ENCODE measurements at places on chromosomes 7 and 10.
A peak's percentile ranks its signal among the peaks of the same experiment; 100 is the strongest.

GRCh38 chr7:157797361-157797760 is 460.6 kb downstream of the DNAJB6 start:
- DNase-seq: no peak

GRCh38 chr10:22374489-22375126 is 29.3 kb downstream of the SPAG6 start:
- no peak for DNase-seq

DNA sequence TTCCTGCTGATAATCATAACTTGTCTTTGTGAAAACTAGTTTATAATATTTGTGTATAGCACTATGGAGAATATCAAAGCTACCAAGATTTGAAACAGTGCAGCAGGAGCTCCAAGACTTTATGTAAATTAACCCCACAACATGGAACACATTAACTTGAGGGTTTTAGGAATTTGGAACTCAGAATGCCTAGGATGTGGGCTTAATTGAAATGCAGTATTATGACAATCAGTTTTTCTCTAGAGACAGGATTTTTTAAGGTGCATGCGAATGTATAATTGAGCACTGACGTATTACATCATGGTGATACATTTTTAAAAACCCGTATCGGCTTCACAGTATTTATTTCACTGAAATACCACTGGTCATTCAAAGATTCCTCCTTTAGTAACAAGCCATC is 313.1 kb upstream of the DGKB start:
- DNase-seq: no peak

DNA sequence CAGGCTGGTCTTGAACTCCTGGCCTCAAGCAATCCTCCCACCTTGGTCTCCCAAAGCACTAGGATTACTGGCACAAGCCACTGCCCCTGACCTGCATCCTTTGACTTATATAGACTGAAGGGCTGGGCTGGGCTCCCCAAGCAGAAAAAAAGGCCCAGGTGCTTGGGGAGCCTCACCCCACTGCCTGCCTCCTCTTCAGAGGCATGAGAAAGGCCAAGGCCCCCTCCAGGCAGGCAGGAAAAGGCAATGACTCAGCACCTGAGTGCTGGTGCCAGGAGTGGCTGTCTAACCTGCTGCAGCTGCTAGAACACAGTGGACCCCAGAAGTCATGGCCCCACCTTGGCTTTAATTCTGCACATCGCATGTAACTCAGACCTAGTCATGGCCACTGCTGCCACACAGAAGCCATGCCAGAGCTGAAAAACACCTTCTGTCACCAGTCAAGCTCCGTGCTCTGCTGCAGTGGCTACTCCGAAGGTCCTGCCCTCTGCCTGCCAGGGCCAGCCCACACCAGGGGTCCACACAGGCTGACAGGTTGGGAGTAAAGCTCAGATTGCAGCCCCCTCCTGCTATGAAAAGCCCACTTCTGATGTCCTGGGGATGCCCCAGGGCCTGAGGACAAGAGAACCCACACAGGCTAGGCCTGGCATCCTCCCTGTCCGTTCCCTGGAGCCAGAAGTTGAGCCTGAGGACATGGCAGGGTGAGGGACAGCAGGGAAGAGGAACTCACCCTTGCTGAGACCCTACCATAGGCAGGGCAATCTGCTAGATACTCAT is 48.5 kb downstream of the GRID1 start:
- DNase-seq: no peak

- DNase-seq: no peak
Observed at GRCh38 chr10:98417973-98418664, 3.1 kb upstream of the PYROXD2 start.

- DNase-seq: no peak
Observed at GRCh38 chr7:144519925-144520324, 116.4 kb upstream of the NOBOX start.

GRCh38 chr10:102745157-102745556 is 1.4 kb downstream of the WBP1L start:
- no peak for DNase-seq

- peak; percentile 93 for DNase-seq
Observed at GRCh38 chr10:38010119-38010903, at the start of gene ZNF33A. Gene ZNF33A (plus strand): TSS chr10:38010675. CDS start chr10:38012342, 1,667 bp downstream.

DNA sequence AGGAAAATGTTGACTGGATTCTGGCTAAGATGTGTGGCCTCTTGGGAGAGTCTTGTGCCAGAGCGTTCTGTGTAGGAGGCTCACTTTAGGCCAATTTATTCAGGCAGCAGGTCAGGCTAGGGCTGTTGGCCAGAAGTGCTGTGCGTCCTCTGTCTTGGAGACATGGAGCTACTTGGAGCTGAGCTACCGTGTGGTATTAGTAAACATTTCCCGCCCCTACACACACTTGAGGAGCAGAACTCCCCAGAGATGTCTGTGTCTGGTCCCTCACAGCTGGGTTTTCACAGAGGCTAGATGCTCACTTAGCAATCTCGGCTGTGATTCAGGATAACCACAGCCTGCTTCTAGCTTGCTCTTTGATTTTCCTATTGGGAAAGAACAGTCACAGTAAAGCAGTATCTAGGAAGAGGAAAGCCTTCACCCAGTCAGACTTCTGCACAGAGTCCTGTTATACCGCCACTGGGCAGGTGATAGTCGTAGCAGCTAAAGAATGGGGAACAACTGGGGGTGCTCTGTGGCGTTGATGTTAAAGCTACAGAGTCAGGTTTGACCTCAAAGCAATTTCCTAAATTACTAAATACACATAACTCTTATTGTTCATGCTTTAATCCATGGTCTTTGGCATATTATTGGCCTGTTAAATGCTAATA is 86.7 kb downstream of the MDFIC start:
- DNase-seq: no peak

GRCh38 chr10:49237985-49238384 is 49.8 kb upstream of the TMEM273 start:
- DNase-seq: no peak

DNA sequence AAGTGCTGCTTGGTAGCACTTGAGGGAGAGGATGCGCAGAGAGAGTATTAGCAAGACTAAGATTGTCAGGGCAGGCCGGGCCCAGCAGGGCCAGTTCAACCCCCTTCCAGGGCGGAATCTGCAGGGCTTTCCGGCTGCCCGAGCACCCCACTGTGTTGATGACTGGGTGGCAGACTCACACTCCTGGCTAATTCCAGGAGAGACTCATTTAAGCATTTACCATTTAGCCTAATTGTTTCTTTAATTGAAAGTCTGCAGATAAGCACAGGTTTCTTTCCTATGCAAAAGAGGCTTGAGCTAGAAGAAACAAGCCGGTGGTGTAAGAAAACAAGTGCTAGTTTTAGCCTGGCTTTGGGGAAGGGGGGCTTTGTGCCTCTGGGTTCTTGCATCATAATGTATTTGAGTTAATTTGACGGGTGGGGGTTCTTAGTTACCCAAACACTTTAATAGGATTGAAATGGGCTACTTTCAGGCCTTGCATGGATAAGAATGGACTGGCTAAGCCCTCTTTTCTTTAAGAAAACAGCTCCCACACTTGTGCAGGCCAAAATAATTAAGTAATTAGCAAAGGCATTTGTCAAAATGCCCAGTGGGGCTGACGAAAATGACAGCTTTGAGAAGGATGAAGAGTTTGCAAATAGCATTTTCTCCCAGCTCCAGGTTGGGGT is 201.3 kb downstream of the MYOF start:
- no peak for DNase-seq

GRCh38 chr7:130553398-130554029 is 61.6 kb downstream of the MEST start:
- DNase-seq: no peak

DNA sequence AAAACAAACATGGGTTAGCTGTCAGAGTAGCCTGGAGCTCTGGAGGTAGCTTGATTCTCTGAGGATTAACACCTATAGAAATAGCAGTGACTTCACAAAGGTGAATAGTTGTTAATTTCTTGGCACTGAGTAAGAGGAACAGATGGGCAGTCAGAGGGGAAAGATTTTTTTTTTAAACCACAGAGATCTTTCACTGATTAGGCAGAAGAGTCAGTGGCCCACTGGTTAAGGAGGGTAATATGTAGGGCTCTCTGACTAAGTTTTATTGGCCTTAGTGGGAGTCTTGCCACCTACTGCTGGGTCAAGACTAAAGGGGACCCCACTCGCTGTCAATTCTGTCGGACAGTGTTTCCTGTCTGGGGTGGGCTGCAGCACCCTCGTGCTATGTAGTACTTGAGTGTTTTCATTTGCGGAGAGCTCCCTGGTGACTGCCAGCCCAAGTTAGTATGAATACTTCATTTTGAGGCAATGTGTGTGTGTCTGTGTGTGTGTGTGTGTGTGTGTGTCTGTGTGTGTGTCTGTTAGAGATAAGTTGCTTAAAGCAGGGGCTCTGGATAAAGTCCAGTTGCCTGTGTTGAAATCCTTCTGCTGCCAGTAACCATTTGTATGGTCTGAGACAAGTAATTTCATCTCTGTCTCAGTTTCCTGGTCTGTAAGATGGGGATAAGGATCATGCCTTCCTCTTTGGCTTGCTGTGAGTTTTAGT is 145.2 kb downstream of the ARID5B start:
- peak; percentile 58 for DNase-seq

- DNase-seq: no peak
Observed at GRCh38 chr10:123804716-123805115, 86.9 kb downstream of the CPXM2 start.

- DNase-seq: no peak
Observed at GRCh38 chr7:2488681-2489080, 12.5 kb upstream of the GRIFIN start.

DNA sequence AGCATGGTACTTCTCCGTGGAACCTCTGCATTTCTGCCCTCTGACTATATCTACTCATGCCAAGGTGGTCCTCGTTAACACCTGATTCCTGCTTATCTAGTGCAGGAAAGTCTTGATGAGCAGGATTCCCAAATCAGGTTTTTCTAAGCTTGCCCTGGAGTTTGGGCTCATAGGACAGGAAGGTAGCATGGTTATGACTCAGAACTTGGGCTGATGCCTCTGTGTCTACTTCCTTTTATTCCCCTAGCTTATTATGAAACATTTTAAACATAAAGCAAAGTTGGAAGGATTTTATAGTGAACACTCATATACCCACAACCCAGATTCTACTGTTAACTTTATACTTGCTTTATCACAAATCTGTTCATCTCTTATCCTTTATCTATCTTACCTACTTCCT is 5.6 kb downstream of the SUFU start:
- DNase-seq: no peak

- DNase-seq: no peak
Observed at GRCh38 chr10:117391436-117392205, 16.4 kb upstream of the PDZD8 start.

DNA sequence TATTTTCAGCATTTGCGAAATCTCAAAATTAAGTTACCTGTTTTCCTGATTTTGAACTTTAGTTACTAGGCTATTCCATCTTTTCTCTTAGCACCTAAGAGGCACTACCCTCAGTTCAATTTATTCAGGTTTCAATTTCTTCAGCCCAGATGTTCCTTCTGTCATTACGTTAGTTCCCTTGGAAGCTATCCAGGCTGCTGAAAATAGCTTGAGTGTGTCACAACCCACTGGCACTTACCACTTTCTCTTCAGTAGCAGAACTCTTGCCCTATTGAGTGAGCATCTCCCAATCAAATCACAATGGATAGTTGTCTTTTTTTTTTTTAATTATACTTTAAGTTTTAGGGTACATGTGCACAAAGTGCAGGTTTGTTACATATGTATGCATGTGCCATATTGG is 332.7 kb upstream of the LRGUK start:
- no peak for DNase-seq

DNA sequence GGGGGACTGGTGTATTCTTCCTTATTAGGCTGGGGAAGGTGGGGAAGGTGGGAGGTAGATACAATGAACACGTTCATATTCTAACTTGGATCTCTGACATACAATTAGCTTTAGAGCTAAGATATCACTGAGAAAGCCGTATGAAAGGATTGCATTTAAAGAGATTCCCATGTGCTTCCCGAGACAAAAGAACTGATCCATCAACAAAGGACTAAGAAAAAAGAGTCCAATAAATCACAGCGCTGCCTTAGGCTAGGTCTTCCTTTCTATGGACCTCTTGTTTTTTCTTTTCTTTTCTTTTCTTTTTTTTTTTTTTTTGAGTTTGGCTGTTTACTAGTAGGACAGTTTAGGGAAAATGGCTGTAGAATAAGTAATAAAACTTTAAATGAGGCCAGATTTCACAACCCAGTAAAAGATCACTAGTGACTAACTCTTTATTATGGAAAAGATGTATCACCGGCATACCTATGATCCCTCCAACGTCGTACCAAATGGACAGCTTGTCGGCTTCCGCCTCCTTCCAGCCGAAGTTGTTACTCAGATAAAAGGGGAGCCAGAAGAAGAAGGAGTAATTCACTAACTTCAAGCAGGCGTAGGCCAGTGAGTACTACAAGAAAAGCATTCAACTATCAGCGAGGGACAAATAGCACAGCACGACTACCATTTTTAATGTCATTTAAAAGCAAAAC is 50.0 kb downstream of the SLC37A3 start:
- DNase-seq: no peak

DNA sequence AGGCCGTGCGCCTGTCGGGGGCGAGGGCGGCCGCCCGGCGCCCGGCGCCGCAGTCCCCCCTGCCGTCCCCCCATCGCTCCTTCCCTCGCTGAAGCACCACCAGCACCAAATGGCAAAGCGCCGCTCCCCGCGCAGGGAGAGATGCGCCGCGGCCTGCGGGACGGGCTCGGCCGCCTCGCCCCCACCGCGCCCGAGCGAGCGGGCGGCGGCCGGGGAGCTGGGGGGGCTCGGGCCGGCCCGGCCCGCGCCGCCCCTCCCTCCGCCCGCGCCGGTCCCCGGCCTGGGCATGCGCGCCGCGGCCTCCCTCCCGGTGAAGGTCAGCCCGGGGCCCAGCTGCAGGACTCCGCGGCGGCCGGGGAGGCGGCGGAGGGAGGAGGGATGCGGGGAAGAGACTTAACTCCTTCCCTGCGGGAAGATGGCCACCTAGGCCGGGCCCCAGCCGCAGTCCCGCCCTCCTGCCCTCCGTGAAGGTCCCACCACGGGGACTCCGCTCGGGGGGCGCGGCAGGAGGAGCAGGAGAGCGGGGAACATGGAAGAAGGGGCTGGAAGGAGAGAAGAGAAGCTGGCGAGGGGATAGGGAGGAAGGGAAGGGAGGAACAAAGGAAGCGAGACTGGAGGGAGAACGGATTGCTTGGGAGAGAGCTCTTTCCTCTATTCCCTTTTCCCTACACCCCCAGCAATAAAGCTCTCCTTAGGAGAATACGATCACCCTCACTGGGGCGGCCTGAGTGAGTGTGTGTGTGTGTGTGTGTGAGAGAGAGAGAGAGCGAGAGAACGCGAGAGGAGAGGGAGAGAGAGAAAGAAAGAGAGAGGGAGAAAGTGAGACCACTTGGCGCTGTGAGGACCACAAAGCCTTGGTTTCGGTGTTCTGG is 3.4 kb upstream of the SMARCD3 start:
- DNase-seq: peak; percentile 55

Data from urothelium cell line (cell line).